ENCODE measurements at places on chromosomes 16 and 17.

DNA sequence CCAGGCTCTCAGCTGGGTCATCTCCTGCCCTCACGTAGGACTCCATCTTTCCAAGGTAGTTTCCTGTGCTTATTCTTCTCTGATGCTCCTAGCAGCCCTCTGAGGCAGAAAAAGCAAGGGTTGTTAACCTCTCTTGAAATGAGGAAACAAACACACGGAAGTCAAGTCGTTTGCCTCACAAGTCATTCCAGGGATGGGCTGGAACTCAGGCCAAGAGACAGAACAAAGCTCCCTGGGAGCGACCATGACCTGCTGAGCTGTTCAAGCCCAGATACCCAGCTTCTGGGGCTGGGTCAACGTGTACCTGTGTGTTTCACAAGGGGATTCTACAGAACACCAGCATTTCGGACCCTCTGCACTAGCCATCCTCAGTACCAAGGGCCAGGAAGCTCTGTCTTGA lies 28.1 kb downstream of the SRL start:
- no peak for DNase-seq

DNA sequence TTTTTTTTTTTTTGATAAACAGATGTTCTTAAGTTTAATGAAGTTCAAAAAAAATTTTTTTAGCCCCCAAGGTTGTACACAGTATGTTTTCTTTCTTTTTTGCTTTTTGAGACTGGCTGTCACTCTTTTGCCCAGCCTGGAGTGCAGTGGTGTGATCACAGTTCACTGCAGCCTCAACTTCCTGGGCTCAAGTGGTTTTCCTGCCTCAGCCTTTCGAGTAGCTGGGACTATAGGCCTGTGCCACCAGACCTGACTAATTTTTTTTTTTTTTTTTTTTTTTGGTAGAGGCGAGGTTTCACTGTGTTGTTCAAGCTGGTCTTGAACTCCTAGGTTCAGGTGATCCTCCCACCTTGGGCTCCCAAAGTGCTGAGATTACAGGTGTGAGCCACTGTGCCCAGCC lies 12.8 kb downstream of the ITGAE start:
- no peak for DNase-seq

DNA sequence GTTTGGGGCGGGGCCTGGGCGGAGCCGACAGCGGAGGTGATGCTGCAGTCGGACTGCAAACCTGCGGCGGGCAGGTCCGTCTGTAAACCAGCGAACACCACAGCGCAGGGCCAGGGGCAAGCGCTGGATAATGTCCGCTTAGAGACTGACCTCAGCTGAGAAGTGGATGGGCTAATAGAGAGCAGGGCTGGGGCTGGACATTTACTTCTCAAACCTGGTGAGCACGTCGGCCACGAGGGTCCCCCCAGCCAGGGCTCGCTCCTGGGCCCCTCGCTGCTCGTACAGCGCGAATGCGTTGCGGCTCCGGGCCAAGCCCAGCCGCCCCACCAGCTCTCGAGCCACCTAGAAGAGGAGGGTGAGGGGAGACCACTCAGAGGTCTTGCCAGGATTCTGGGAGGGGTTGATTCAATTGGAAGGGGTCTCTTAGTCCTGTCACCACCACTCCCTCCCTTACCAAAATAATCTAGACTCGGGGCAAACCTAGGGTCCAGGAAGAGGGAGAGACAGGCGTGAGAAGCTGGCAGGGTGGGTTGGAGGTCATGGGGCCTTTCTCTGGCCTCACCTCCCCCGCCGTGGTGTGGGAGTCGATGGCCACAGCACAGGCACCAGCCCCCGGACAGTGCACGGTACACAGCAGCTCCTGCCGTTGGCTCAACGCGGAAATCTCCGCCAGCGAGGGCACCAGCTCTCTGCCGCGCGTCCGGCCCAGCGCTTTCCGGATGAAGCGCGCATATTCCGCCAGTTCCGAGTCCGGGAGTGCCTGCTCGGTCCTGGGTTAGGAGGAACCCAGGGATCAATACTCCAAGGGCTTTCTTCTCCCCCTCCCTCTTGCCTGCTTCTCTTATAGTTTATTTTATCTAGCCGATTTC lies 5.8 kb downstream of the PLEKHH3 start:
- no peak for DNase-seq

- DNase-seq, result no peak
These were observed 49.8 kb downstream of the TANC2 start for GRCh38 chr17:63015824-63016223.

- DNase-seq, result no peak
These were observed 93.0 kb downstream of the SEC14L1 start for GRCh38 chr17:77233635-77234334.

DNA sequence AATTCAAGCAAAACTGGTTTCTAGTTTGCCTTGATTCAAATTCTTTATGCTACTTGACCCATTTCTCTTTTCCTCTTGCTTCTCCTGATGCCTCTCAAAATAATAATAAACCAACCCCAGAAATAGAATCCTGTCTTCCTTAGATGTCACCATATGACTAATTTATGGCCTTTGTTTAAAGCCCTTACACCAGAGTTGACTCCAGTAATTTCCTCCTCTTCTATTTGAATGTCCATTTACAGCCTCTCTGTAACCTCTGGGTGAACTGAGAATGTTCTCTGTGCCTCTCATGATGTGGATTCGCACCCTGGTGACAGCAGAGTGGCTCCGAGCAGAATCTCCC lies 31.5 kb downstream of the ZFHX3 start:
- DNase-seq, result no peak

DNA sequence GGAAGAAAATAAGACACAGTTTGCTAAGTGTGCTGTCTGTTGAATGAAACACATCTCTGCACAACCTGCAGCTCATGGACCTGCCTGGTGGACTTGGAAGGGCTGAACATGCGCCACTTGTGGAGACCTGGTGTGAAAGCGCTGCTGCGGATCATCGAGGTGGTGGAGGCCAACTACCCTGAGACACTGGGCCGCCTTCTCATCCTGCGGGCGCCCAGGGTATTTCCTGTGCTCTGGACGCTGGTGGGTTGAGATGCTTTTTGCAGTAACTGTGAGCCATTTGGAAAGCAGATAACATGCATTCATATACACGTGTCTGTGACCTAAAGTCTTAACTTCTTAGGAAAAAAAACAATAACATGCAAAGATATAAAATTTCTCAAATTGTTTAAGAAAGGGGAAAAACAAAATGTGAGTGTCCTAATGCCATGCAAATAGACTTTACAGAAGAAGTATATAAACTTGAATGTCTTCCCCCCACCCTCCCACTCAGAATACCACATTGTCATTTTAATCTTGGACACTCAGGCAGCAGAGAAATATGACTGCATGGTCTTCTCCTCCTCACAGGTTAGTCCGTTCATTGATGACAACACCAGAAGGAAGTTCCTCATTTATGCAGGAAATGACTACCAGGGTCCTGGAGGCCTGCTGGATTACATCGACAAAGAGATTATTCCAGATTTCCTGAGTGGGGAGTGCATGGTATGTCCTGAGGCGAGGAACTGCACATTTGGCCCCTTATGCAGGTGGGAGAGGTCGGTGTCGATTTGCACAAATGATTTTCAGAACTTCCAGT lies 65.6 kb downstream of the SEC14L1 start:
- no peak for DNase-seq

GRCh38 chr16:81875461-81875860 lies 96.4 kb downstream of the PLCG2 start:
- no peak for DNase-seq

DNA sequence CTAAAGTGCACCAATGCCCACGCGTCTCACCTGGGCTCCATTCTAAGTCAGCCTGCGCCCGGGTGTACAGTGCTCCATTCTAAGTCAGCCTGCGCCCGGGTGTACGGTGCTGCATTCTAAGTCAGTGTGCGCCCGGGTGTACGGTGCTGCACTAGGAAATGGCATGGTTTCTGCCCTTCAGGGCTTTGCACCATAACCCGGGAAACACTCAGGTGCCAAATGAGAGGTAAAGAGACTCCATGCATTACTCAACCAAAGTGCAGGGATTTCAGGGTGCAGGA lies 29.2 kb upstream of the FASN start:
- no peak for DNase-seq

DNA sequence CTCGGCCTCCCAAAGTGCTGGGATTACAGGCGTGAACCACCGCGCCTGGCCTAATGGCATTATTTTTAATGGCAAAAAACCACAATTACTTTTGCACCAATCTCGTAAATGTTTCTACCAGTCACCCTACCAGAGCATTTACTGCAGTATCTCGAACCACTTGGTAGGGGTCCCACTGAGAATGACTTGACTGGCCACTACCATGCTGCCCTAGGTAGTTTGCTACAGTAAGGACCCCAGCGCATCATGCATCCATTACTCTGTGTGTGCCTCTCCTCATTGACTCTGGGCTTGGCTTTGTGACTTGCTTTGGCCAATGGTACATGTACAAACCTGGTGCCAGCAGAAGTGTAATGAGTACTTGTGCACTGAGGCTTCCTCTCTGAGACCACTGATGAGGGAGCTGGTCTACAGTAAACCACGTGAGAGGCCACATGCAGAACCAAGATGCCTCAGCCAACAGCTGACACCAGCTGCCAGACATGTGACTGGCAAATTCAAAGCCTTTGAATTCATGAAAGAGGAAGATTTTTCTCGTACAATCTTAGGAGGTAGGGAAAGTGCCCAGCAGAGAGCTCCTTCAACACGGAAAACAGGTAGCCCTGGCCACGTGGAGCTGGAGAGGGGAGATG lies 421.7 kb upstream of the C16orf82 start:
- DNase-seq, result no peak

DNA sequence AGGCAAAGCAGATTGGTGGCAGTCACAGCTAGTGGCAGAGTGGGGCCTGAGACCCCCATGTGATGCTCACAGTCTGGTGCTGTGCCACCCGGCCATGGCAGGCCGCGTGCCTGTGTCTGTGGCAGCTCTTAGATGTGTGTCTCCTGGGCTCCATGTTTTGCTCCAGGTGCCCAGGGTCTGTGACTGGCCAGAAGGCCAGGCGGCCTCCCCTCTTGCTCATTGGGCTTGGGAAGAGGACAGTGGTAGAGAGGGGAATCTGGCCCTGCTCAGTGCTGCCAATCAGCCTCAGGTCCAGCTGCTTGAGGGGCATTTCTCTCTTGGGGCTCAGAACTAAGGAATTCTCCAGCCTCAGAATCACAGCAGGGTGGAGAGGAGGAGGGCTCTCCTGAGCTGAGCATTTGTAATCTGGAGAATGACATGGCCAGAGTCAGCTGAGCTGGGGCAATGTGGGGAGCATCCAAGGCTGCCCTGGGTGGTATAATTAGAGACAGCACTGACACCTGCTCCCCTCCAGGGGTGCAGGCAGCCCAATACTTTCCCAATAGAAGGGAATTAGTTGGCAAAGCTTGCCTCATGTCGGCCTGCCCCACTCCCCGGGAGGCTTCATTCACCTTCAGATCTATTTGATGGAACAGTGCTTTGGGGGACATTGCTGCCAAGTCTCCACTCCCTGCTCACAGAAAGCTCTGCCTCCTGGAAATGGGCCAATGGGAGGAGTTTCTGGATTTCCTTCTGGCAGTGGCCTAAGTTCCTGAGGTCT lies 2.7 kb upstream of the LASP1NB start:
- DNase-seq, result no peak

DNA sequence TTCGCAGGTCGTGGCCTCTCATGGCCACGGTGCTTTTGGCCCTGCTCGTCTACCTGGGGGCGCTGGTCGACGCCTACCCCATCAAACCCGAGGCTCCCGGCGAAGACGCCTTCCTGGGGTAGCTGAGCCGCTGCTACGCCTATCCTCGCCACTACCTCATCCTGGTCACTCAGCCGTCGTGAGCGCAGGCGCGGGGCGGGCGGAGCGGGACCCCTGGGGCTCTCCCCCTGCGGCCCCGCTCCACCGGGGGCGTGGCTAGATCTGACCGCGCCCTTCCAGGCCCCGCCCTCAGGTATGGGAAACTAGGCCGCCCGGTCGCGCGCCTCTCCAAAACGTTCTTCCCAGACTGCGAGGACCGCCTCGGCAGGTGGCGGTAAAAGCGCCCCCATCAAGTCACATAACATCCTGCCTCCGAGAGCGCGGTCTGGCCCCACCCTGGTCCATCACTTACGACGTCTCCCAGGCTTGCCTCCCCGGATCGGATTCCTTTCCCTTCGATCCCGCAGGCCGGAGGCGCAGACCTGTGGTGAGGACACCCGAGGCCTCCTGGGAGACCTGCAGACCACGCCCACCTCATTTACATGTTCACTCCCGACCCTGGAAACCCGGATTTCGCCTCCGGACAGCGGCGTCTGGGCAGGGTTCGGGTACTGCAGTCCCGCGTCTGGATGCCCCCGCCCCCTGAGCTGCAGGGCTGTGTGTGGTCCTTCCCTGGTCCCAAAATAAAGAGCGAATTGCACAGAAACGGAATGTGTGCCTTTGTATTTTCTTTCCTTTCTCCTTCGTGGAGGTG lies 91.5 kb upstream of the TMEM97 start:
- no peak for DNase-seq

DNA sequence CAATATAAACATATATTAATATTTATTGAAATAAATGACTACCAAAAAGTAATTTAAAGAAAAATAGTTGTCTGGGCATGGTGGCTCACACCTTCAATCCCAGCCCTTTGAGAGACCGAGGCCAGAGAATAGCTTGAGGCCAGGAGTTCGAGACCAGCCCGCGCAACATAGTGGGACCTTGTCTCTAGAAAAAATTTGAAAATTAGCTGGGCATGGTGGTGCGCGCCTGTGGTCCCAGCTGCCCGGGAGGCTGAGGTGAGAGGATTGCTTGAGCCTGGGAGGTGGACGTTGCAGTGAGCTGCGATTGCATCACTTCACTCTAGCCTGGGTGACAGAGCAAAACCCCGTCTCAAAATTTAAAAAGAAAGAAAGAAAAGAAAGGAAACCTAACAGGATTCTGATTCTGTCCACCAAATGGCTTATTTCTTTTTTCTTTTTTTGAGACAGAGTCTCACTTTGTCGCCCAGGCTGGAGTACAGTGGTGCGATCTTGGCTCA lies 3.4 kb upstream of the BPTF start:
- no peak for DNase-seq

DNA sequence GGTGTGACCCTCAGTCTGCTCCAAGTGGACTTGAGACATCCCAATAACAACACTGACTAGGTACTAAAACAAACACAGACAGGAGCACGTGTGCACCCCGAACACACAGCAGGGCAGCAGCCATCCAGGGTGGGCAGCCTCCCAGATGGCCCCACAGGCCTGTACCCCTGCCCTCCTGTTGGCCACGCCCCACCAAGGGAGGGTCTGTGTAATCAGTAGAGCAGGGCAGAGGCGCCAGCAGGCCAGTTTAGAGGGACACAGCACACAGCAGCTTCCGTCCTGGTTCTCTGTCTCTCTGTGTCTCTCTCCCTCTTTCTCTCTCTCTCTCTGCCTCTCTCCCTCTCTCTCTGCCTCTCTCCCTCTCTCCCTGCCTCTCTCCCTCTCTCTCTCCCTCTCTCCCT lies 21.4 kb downstream of the ACTG1 start:
- DNase-seq, result no peak

DNA sequence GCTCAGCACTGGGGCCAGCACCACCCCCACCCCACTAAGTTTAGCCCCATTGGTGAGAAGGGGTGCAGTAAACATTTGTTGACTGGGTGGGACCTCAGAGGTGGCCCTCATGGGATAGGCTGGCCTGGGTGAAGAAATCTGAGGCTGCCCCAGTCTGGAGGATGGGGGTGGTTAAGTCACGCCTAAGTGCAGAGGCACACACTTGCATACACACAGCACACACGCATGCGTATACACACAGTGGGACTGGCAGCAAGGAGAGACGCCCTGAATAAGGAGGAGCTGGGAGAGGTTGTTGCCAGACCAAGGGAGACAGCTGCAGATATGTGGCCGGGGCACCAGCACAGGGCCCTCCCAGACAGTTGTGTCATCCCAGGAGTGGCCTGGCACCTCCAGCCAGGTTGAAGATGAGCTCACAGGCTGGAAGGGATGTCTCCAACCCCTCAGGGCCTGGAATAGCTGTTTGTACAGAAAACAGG lies 3.0 kb upstream of the BCAR1 start:
- DNase-seq, result no peak
